ENCODE measurements at places on chromosomes 2 and 18.

GRCh38 chr2:66164470-66164869 is 270.5 kb upstream of the MEIS1 start:
- DNase-seq: no peak

GRCh38 chr2:168766600-168766999 is 35.8 kb upstream of the NOSTRIN start:
- no peak for DNase-seq

DNA sequence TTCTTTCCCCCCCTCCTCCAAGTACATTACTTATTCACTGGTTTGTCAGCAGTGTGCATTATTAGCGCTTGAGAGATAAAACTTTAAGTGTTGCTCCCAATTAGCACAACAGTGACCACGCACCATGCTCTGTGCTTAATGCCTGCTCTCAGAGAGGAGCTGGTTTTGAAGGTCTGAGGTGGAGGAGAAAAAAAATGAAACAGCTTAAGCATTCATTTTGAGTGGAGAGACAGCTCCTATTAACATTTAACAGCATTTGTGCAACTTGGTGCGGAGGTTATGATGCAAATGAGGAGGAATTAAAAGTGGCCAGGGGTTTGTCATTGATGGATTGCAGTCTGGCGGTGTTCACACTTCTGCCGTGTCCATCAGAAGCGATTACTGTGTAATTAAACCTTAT is 141.8 kb downstream of the FIGN start:
- DNase-seq: no peak

DNA sequence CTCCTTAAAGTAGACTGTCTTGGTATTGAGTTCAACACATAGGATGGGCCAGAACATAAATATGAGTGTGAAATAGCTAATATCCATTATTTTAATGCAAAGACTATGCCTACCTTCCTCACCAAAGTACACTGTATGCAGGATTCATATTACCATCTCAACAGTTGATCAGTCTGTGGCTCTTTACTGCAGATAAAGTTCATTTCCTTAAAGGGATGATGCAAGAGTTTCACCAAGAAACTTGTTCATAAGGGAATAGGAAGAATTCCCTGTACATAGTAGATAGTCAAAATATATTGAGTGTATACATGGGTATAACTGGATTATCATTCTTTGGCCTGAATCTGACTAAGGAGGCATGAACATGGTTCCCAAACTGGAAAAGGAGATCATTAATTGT is 35.0 kb downstream of the MARS2 start:
- no peak for DNase-seq

GRCh38 chr2:195945056-195945455 is 123.6 kb downstream of the DNAH7 start:
- DNase-seq: no peak

DNA sequence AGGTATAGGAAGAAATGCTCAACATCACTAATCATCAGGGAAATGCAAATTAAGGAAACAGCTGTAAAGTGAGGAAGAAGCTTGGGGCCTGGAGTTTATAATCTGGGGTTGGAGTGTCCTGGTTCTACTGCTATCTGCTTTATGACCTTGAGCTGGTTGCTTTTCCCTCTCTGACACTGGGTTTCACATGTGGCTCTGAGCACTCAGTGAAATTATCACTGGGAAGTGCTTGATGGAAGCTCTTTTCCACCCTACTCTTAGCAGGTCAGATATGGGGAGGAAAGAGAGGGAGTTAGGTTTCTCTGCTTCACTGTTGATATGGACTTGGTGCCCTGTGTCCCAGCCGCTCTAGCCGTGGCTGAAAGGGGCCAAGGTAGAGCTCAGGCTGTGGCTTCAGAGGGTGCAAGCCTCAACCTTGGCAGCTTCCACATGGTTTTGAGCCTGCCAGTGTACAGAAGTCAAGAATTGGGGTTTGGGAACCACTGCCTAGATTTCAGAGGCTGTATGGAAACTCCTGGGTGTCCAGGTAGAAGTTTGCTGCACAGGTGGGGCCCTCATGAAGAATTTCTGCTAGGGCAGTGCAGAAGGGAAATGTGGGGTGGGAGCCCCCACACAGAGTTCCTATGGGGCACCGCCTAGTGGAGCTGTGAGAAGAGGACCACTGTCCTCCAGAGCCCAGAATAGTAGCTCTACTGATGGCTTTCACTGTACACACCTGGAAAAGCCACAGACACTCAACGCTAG is 52.3 kb downstream of the INPP4A start:
- no peak for DNase-seq

- no peak for DNase-seq
These were observed 15.9 kb downstream of the CPO start for GRCh38 chr2:206955253-206955652.

DNA sequence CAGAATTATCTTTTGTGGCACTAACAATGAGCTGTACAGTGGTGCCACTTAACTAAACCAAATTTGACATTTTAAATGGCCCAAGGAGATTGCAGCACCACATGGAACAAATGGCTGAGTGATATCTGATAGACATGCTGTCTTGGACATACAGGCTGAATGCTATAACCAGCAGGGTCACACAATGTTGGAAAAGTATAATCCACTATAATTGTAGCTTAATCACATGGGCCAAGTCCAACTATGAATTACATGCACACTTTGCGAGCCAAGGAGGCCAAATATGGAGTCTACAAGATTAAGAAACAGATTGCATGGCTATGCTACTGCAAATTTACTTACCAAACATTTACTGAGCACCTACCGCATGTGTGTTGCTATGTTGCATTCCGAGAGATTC is 69.0 kb downstream of the AOX1 start:
- no peak for DNase-seq

- DNase-seq: no peak
These were observed 244.7 kb downstream of the WDPCP start for GRCh38 chr2:63343397-63344109.

- no peak for DNase-seq
These were observed 9.9 kb downstream of the TMEM37 start for GRCh38 chr2:119441376-119442225.

GRCh38 chr2:111041398-111042202 is 79.1 kb upstream of the BCL2L11 start:
- DNase-seq: no peak

DNA sequence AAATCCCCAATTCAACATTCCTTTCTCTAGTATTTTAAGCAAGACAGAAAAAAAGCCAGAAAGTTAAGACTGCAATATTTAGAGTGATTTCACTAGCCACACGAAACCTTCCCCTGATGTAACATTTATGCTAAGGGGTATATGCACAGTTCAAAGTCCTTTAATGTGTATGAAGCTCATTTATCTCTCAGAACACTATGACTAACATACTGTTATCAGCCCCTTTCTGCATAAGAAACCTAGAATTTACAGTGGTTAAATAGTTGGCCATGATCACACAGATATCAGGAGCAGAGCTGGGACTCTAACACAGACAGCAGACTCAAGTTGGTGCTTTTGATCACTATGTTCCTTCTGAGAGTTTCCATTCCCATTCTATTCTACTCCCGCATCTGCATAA is 185.5 kb downstream of the CDH2 start:
- DNase-seq: no peak

DNA sequence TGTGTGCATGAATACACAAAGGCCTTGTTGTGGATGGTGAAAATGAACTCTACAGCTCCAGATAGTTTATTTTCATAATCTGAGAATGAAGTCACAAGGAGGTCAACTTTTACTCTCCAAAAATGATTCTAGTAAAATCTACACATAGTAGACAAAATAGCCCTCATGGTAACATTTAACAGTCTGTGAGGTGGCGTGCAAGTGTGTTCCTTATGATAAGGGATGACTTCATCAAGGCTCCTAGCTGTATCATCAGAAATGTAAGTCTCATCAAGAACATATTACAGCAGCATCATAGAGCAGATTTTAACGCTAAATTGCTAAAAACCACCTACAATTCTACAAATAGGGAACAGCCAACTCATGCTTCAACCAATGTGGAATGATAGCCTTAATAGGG is 72.3 kb upstream of the RIOK3 start:
- DNase-seq: no peak

GRCh38 chr2:221495731-221496130 is 76.4 kb downstream of the EPHA4 start:
- no peak for DNase-seq

DNA sequence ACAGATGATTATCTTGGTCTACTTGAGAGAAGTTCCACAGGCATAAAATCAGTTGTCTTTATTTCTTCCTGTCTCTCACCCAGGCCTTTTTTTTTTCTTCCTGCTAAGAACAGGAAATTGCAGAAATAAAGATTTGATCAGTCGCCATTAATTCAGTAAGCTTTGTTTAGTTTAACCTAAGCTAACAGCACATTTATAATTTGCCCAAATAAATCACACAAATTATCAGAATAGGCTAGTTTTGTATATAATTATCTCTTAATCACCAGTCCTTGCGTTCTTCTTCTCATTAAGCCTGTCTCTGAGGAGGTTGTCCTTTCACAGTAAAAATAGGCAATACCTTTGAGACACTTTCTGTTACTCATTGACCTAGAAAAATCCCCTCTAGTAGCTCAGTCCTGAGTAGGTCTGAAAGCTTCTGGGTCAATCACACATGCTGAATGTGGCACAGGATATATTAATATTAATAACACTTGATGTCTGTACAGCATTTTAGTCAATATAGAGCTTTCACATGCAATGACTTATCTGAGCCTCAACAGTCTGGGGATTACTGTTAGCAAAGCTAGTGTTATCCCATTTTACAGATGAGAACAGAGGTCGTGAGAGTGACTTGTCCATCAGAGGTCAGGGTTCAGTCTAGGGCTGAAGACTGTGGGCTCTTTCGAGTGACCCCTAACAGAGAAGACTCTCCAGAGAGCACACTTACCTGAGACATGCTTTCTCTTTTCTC is 11.2 kb upstream of the STK17B start:
- DNase-seq: peak; percentile 83

DNA sequence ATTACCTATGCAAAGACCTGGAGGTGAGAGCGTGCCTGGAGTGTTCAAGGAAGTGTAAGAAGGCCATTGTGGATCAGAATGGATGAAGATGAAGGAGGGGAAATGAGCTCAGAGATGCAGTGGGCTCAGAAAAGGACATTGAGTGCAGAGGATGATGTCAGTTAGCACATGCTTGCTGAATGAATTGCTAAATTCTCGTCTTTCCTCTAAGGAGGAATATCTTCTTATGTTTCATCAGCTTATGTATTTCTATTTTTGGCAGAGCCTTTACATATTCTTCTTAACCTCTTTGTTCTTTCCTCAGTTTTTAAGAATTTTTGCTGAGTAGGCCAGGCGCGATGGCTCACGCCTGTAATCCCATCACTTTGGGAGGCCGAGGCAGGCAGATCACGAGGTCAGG is 30.9 kb downstream of the FAM171B start:
- no peak for DNase-seq

DNA sequence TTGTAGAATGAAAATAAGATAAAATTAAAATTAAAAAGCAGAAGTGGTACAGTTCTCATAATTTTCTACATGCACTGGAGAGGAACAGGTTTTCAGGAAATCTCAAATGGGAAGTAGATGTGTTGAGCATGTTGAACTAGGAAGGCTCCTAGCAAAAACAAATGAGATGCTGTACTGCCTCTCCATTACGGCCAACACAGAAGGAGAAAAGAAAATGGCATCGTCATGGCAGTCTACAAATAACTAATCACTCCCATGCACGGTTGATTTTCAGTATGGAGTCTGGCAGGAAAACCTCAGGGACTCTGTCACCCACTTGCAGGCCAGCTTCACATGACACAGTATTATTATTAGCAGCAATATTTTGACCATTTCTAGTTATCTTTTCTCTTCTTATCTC is 278.7 kb downstream of the NRXN1 start:
- no peak for DNase-seq

DNA sequence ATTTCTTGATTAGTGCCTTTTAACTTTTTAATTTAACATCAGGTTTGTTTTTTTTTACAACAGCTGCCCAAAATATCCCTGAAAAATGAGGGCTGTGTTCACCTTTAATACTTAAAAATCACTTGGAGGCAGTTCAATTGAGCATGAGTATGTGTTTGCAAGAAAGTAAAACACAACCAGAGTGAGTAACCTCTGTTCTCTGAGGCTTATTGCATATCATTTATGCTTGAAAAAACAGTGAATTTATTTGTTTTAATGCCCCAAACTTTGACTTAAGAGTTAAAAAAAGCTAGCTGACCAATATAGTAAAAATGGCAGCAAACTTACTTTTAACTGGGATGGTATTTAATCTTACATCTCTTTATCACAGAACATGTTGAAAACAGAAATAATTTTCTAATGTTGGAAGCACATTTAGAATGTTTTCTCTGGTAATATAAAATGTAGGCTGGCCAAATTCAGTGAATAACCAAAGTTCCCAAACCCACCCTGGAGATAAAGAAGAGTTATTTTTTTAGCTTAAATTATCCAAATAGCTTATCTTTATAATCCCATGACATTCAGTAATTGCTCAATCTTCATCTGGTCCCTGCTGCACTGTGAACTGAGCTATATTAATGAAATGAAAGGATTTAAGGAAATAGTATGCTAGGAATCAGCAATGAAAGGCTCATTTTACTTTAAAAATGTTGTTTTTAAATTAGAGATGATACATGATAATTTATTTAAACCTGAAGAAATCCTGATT is 24.8 kb upstream of the EFEMP1 start:
- DNase-seq: no peak

GRCh38 chr2:235935773-235936172 is 232.4 kb downstream of the GBX2 start:
- DNase-seq: no peak

GRCh38 chr2:44941551-44942234 is at the start of gene SIX3:
SIX3 (plus strand) TSS chr2:44941702; CDS start chr2:44942105, 403 bp downstream.
- DNase-seq: peak; percentile 71

DNA sequence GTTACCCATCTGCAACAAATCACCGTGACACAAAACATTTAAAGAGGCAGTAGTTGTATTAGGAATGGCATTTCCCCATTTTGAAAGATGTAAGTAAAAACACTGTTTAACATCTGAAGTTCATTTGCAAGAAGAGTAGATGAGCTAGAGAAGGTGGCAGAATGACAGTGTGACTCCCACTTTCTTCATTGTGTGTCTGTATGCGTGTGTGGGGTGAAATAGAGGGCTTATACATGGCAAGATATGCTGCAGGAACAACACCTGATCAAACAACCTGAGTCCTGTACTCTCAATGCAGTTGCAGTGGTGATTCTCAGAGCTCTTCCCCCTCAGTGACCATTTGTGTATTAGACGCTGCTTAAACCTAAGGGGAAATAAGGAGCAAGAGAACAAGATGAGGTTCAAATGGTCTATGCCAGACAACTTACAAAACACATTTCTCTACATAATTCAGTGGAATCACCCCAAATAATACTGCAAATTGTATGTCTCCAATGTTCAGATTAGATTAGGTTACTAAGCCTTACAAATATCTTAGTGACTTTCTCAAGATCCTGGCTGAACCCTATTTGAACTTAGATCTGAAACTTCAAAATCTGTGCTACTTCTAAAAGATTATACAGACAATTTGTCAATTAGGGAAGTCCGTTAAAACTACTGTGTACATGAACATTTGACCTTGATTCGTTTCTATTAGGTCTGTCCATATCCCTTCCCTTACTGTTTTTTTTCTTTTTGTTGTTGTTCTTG is 230.1 kb downstream of the LRRTM1 start:
- DNase-seq: no peak

GRCh38 chr2:141641462-141641861 is 489.4 kb downstream of the LRP1B start:
- no peak for DNase-seq

GRCh38 chr2:88355486-88355885 is 97.0 kb downstream of the FOXI3 start:
- no peak for DNase-seq

GRCh38 chr2:217004656-217005055 is 144.8 kb upstream of the TNP1 start:
- DNase-seq: no peak
